DMS153 (cell line): ENCODE measurements at places on chromosomes 16 and 17.
A peak's percentile ranks its signal among the peaks of the same experiment; 100 is the strongest.

- DNase-seq = no peak
Measured at GRCh38 chr17:56890906-56891674, 22.8 kb downstream of the TRIM25 start.

- DNase-seq = no peak
Measured at GRCh38 chr17:79930062-79930876, 91.0 kb upstream of the CBX4 start.

GRCh38 chr17:8789743-8790142 lies 9.4 kb downstream of the MFSD6L start:
- no peak for DNase-seq

- DNase-seq = no peak
Measured at GRCh38 chr17:37142294-37142896, 193.6 kb downstream of the AATF start.

- DNase-seq = no peak
Measured at GRCh38 chr17:10812674-10813073, 8.8 kb upstream of the TMEM238L start.

GRCh38 chr17:48441231-48441711 lies 11.3 kb upstream of the SKAP1 start:
- DNase-seq = no peak

GRCh38 chr16:21277927-21278706 lies at the start of gene CRYM:
CRYM (minus strand) TSS chr16:21278290; CDS start chr16:21278251, 39 bp downstream.
- DNase-seq = peak; percentile 66
